ENCODE measurements at places on chromosomes 5 and 9.

- DNase-seq = no peak
Measured at GRCh38 chr9:131899296-131900228, 159.7 kb upstream of the RAPGEF1 start.

DNA sequence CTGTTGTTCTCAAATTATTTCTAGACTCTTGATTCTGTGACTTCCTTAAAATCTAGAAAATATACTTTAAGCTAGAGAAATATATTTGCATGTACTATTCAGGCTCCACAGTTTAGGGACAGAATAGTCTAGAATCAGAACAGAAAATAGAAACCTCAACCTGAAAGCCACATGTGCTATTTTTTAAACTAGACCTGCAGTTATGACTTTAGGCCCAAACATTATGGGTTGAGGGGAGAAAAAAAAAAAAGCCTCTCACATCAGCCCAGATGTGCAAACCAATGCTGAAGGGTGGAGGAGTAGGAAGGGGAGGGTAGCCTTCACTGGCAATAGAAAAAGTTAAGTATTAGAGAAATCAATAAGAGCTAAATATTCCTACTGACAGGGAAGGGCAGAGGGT is 35.7 kb downstream of the ELL2 start:
- no peak for DNase-seq

- no peak for DNase-seq
Measured at GRCh38 chr9:85859765-85860164, 81.2 kb upstream of the NAA35 start.

DNA sequence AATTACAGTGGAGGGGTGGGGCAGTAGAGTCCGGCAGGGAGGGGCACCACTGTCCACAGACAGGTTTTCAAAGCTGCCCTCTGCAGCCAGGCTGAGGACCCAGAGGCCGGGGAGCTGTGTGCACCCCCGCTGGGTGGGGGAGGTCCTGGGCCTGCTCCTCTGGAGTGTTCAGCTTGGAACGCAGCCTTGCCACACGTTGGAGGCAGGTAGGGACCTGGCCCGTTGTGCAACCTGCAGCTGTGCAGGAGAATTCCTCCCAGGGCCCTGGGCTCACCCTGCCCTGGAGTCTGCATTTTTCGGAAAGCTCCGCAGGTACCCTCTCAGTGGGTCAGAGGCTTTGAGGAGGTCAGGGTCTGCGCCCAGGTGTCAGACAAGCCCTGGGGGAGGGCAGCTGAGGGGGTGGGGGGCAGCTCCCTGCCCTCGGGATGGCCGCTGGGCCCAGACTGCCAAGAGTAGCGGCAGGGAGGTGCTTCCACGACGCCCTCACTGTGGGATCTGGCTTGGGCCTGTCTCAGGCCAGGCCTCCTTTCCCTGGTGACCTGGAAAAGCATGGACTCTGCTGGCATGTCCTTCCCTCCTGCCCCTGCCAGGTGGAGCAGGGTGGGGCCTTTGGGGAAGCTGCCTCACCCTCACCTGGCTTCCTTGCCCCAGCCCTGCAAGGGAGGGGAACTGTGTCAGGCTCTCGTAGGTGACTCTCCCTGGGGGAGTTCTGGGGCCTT is 29.5 kb downstream of the RXRA start:
- DNase-seq = no peak

DNA sequence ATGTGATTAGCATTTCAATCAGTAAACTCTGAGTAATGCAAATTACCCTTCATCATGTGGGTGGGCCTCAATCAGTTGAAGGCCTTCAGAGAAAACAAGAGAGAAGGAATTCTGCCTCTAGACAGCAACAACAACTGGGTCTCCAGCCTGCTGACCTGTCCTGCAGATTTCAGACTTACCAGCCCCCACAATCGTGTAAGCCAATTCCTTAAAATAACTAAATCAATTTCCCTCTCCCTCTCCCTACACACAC is 41.7 kb upstream of the FBXW11 start:
- DNase-seq = no peak

DNA sequence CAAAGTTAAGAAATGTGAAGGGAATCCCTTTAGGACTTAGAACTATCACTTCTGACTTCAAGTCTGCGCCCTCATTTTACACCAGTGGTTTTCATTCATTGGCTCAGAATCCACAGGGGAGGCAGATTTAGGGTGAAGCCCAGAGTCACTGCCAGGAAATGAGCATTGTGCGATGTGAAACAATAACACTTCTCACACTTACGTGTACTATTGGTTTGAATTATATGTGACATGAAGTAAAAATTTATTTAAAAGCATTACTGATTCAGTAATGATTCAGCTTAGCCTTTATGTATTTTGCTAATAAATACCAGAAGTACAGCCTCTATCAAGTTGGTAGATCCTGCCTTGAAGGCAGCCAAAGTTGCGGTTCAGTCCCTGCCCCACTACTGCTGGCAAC is 98.6 kb downstream of the PAM start:
- DNase-seq = no peak

GRCh38 chr9:98784831-98785806 is 11.2 kb downstream of the ANKS6 start:
- DNase-seq = no peak

GRCh38 chr9:93098236-93098946 is 2.4 kb downstream of the CARD19 start:
- DNase-seq = peak; percentile 60

DNA sequence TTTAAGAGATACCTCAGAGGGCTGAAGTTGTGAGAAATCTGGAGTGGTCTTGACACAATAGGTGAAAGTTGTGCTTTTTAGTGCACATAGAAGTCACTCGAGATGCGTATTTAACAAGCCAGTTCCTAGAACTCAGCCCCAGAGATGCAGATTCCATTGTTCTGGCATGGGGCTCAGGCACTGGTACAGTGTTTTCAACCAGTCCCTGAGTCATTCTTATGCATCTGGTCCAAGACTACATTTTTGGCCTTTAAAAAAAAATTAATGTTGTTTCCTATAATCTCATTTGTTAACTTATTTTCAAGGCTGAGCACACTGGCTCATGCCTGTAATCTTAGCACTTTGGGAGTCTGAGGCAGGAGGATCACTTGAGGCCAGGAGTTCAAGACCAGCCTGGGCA is 29.6 kb downstream of the PTTG1 start:
- DNase-seq = no peak

- DNase-seq = no peak
Measured at GRCh38 chr9:75063556-75064305, 24.2 kb downstream of the NMRK1 start.

DNA sequence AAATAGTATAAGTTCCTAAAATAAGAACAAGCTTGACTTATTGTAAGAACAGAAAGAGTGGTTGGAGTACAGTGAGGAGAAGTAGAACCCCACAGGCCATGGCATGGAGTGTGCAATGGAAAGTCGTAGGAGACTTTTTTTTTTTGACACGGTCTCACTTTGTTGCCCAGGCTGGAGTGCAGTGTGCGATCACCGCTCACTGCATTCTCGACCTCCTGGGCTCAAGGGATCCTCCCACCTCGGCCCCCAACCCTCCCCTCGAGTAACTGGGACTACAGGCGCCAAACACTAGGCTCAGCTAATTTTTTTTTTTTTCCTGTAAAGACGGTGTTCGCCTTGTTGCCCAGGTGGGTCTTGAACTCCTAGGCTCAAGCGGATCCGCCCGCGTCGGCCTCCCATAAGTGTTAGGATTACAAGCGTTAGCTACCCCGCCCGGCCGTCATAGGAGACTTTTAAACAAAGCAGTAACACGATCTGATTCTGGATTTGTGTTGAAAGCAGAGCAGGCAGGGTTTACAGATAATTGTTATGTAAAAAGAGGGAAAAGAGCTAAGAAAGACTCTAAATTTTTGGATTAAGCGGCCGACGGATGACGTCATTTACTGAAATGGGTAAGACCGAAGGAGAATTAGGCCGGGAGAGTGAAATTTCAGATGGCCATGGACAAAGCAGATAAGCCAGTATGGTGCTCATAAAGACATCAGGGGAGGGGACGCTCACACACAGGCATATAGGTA is 752 bp downstream of the TSTD2 start:
- DNase-seq = no peak

- DNase-seq = no peak
Measured at GRCh38 chr5:181120306-181120705, 10.7 kb downstream of the OR2V1 start.

DNA sequence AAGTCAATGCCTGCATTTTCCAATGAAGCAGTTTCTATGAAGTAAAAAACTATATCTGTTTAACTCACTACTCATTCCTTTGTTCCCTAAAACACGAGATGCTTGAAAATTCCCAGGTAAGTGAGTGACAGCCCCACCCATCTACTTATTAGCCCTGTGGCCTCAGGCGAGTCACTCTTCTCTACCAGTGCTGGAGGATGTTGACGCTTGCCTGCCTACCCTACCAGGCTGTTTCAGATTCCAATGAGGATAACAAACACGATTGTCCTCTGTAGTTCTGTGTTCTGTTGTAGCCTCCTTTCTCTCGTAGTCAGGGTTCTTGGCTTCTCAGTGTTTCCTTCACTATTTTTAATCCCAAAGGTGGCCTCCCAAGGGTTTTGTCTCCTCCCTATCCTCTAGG is 388.8 kb downstream of the KDM4C start:
- DNase-seq = no peak

Data from stimulated activated CD4-positive, alpha-beta T cell treated with anti-CD3 and anti-CD28 coated beads, Interleukin-12 subunit alpha, Interleukin-12 subunit beta, amount 100 ng/mL, for 48 hours (primary cell).